ENCODE measurements at places on chromosomes 5 and 9.

- DNase-seq: no peak
Measured at GRCh38 chr9:12538842-12539579, 154.2 kb upstream of the TYRP1 start.

GRCh38 chr9:138044485-138045383 is 167.2 kb downstream of the CACNA1B start:
- no peak for DNase-seq

DNA sequence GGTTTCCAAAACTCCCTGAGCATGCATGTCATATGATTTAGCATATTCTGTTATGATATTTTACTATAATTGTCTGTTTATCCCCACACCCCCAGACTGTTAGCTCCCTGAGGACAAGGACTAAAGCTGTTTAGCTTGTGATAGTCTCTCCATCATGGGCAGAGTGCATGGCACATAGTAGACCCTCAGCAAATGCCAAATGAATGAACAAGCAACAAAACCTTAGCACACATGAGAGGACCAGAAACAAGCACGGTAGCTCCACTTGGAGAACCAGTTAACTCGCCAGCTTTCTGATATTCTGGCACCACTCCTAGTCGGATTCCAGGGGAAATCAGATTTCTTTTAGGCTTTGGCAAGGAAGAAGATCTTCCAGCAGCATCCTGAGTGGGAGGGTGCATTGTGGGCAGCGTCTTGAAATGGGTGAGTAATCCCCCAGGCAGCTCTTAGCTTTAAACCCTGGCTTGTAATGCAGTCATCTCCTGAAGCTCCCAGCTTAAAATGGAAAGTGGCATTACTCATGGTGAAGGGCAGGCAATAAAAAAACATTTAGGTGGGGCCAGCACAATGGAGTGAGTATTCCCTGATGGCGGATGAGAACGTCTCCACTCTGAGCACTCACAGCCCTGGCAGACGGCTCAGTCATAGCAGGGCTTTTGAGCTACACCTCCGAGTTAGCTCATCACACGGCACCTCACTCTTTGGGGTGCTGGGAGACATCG is 41.1 kb downstream of the FGF1 start:
- DNase-seq: no peak

DNA sequence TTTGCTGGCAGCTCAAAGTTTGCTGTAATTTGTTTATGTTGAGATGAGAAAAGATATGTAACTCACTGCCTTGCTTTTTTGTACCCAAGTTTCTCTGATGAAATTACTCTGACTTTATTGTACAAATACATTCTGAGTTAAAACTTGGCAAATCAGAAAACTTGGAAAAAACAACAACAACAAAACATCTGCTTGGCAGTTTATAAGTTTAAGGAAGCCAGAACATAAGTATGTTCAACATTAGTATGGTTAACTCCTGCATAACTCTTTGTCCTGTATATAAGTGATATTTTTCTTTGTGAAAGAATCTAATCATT is 233.1 kb downstream of the MAST4 start:
- no peak for DNase-seq

DNA sequence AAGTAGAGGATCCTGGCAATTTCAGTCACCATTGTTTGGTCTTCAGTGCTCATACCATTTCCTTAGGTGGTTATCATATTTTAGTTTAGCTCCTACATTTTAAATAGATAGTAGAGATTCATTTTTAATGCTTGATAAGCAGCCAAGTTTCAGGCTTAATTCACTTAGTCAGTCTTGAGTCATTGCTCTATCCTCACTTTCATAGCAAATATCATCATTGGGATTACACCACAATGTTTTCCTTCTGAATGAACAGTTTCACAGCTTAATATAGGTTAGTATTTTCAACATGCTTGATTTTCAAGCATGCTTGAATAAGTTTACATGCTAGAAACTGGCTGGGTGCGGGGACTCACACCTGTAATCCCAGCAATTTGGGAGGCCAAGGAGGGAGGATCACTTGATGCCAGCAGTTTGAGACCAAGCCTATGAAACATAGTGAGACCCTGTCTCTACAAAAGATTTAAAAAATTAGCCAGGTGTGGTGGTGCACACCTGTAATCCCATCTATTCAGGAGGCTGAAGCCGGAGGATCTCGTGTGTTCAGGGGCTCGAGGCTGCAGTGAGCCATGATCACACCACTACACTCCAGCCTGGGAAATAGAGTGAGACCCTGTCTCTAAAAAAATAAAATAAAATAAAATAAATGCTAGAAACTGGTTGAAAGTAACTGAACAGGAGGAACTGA is 339.9 kb downstream of the ADGRV1 start:
- no peak for DNase-seq

- DNase-seq: no peak
Measured at GRCh38 chr5:160660132-160660531, 191.9 kb downstream of the ATP10B start.

- DNase-seq: no peak
Measured at GRCh38 chr9:4262735-4263141, 37.1 kb downstream of the GLIS3 start.

DNA sequence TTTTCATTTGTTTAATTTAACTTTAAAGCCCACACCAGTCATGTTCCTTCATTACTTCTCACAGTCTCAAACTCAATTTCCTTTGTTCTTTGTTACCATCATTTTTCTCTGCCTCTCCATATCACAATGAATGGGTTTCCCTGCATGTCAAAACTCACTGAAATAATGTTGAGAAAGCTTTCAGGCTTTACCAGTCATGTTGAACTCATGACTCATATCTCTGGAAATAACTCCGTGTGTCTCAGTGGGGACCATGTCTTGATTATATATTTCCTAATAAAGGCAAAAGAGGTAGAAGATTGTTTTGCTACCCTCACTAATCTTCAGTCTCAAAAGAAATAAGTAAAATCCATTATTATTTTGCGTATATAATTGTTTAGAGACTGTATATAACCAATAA is 231.2 kb downstream of the CHSY3 start:
- DNase-seq: no peak

GRCh38 chr5:14716755-14717752 is 52.5 kb downstream of the OTULIN start:
- no peak for DNase-seq

GRCh38 chr9:20506099-20506900 is 116.0 kb downstream of the MLLT3 start:
- no peak for DNase-seq

DNA sequence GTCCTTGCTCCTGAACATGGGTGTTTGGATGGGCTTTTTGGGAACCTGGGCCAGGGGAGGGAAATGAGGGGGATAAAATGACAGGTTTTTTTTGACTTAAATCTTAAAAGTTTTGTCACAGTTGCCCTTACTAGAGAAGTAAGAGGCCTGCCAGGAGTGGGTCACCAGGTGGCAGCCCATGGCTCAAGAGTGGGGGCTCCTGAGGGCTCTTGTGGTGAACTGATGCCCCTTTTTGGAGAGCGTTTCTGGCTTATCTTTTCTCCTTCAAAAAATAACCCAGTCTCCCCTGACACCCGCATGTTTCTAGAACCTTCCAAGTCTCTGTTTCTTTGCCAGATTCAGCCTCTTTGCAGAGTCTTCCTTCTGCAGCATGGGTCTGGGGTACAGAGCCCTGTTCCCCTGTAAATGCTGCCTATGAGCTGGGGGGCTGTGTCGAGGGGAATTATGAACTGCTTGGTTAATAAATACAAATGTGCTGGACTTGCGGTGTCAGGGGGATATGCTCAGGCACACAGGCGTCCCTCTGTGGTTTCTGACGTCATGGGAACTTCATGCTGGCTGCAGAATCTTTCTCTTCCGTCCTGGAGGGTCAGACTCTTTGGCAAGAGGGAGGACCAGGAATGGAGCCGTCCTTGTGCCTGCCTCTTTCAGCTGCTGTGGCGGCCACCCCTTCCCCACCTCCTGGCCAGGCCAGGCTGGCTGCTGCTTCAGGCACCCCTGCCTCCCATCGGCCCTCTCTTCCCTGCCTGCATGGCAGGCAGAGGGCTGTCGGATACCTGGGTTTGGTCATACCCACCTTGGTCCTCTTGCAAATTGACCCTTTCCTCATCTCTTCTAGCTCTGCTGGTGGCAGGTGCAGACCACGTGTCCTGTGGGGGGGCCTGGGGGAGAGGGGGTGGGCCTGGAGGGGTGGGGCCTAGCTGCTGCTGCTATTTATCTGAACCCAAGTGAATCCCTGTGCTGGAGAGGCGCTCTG is 30.1 kb downstream of the PTPA start:
- no peak for DNase-seq

- no peak for DNase-seq
Measured at GRCh38 chr9:96109680-96110351, 192.2 kb downstream of the HSD17B3 start.

All from stimulated activated CD8-positive, alpha-beta memory T cell treated with anti-CD3 and anti-CD28 coated beads, Interleukin-2, amount 100 ng/mL, for 48 hours (primary cell).